Breast epithelium (tissue), 4 donors: ENCODE measurements at places on chromosomes 13 and 19. TPM values are rescaled to one million over a fixed set of nuclear protein-coding genes. Genes with fewer than 3 reads are reported as not detected.

The LHFPL6 gene
- total RNA-seq, result 99.6 TPM

The UBL5 gene
- 489 TPM for total RNA-seq

The KCNK6 gene
- 3.5 TPM for total RNA-seq

The GRIK5 gene
- not detected for total RNA-seq

The LRRC25 gene
- total RNA-seq, result 3.9 TPM

DNA sequence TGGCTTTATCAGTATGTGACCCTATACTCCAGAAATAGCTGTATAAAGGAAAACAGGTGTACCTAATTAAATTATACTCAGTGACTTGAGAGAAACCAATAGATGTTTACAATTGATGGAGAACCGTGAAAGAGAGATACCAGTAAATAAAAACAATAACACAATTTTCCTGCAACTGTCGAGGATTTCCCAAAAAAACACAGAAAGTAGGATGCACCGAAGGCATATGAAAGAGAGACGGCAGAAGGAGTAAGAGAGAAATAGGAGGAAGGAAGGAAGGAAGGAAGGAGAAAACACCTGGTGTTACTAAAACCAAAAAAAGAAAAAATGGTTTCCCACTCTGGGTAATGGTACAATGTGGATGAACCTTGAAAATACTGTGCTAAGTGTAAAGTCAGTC, 6.8 kb upstream of the ZNF229 start:
- DNase-seq, result no peak

DNA sequence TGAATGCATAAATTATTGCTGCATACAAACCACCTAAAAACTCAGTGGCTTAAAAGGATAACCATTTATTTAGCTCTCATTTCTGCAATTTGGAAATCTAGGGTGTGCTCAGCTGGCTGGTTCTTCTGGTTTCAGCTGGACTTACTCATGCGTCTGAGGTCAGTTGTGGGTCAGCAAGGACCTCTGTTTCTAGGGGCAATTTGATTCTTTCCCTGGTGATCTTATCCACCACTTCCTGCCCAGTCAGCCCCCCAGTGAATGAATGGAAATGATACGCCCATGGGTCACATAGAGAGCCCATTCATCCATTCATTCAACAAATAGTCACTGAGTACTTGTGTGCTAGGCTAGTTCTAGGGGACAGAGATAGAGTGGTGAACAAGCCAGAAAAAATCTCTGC, 9.9 kb downstream of the FXYD5 start:
- DNase-seq, result no peak

GRCh38 chr13:41304551-41304950, 6.5 kb upstream of the NAA16 start:
- no peak for DNase-seq

GRCh38 chr13:85738696-85739320, 60.4 kb downstream of the SLITRK6 start:
- no peak for DNase-seq

- no peak for DNase-seq
These were observed 373.7 kb downstream of the DNAJC15 start for GRCh38 chr13:43397111-43397510.

DNA sequence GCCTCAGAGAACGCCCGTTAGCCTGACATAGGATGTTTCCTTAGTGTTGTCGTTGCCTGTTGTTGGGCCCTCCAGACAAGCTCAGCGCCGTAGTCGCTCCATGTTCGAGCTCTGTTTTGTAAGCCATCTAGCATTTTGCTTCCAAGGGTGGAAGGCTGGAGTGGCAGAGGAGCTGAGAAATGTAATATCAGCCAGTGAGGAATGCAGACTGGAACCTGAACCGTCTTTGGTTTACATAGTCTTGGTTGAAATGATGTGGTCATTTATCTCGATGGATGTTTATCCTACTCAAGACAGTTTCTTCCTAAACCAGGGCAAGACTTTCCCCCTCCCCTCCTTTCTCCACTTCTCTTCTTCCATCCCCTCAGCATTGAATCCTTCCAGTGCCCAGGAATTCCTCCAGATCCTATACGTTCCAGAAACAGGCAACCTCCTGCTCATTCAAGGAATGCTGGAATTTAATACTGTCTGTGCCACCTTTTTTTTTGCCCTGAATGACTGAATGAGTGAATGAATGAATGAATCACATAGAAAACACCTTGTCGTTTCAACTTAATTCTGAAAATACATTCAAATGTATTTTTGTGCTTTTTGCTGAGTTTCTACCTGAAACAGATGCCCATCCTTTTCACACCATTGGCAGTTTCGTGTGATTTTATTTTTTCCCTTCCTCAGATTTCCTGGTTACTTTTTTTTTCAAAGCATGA, 109.5 kb upstream of the MBNL2 start:
- DNase-seq, result no peak

DNA sequence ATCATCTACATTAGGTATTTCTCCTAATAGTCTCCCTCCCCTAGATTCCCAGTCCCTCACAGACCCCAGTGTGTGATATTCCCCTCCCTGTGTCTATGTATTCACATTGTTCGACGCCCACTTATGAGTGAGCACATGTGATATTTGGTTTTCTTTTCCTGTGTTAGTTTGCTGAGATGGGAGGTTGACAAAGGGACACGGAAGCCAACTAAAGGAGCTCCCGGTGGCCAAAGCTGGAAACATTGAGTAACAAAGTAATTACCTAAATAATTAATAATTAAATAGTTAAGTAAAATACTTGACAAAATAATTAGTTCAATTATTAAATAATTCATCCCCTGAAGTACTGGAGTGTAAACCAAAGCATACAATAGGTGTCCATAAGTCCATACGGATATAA, 1.7 kb upstream of the PRR20A start:
- DNase-seq, result no peak

DNA sequence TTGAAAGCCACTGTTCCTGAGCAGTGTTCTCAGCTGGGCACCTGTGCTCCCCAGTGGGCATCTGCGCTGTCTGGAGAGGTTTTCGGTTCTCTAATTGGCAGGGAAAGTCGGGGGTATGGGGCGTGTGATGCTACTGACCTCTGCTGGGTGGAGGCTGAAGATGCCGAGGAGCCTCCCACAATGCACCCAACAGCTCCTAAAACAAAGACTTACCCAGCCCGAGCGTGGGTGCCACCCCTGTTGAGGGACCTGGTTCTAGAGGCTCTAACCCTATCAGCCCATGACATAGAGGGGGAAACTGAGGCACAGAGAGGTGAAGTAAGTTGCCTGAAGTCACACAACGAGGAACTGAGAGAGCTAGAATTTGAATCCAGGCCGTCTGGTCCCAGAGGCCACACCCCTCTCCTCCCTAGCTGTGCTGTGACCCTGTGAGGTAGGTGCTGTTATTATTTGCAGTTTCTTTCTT, 2.3 kb downstream of the SPACA4 start:
- no peak for DNase-seq

DNA sequence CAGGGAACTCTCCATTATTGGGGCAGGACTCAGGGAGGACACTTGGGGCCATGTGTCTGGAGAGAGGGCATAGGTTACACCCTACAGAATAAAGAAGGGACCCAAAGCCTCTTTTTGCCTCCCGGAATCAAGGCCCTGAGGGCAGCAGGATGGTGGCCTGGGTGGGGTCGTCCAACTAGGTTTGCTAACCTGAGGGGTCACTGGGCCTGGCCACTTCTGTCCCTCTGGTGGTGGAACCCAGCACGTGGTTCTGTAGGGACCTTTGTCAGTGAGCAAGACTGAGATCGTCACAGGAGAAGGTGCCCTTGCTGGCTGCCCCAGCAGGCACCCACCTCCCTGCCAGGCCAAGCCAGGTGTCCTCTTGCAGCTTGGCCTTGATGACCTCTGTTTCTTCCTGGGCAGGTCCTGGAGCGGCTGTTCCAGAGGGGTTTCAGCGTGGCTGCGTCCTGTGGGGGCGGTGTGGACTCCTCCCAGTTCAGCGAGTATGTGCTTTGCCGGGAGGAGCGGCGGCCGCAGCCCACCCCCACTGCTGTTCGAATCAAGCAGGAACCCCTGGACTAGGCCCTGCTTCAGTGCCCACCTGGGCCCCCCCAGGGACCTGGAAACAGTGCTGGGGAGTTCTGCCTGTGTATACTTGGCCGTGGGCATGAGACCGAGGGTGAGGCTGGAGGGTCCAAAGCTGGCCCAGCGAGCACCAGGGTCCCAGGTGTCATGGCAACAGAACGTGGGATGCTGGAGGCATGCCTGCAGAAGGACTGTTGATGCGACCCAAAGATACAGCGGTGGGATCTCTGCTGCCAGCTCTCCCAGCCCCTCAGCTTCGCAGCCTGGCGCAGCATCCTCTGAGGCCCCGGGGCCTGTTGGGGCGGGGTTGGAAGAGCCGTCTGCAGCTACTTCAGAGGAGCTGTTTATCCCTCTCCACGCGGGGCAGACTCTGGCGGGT, 16.0 kb downstream of the KCTD15 start:
- no peak for DNase-seq

- DNase-seq, result no peak
These were observed 51.8 kb downstream of the CRTC1 start for GRCh38 chr19:18735324-18735723.

DNA sequence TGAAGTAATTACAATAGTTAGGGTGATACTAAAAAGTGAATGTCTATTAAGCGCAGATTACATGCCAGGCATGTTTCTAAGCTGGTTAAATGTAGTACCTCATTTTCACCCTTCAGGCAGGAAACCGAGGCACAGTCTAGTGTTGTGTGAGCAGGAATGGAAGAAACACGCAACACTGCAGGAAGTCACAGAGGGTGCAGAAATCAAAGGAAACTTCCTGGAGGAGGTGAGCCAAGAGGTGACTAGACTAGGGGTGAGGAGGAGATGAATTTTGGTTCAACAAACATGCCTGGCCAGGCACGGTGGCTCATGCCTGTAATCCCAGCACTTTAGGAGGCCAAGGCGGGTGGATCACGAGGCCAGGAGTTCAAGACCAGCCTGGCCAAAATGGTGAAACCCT, 41.8 kb downstream of the ZNF473 start:
- no peak for DNase-seq

- DNase-seq, result no peak
These were observed 103.1 kb upstream of the RNF113B start for GRCh38 chr13:98280176-98280510.

DNA sequence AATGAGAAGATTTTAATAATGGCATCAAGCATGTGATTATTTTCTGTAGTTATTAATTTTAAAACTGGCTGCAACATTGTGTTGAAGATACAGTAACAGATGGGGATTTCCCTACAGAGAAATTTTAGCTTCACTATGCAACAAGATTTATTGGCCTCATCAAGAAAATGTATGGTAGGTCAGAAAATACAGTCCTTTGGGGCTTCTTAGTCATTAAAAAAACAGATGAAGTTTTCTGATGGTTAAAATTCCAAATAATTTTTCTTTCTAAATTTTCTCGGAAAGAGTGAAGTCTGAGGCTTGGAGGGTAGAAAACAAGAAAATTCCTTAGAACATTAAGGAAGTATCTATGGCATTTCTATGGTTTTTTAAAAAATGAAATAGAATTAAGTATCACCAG, 1790.8 kb upstream of the PCDH20 start:
- no peak for DNase-seq

GRCh38 chr13:107992542-107992941, 222.8 kb downstream of the LIG4 start:
- DNase-seq, result no peak
